ENCODE measurements at places on chromosomes 5 and 9. TPM values are rescaled to one million over a fixed set of nuclear protein-coding genes. Genes with fewer than 3 reads are reported as not detected.

Gene MYO10
- 88.0 TPM for total RNA-seq

GRCh38 chr9:132957805-132958204 lies 13.4 kb upstream of the TSC1 start:
- H3K27me3 ChIP-seq = peaks cover 23% of the 10 kb centered on the region
- no peaks in the 10 kb centered on the region for H3K36me3 ChIP-seq
- no peak overlapping the region for H3K4me3 ChIP-seq
- no peak overlapping the region for H3K27ac ChIP-seq

DNA sequence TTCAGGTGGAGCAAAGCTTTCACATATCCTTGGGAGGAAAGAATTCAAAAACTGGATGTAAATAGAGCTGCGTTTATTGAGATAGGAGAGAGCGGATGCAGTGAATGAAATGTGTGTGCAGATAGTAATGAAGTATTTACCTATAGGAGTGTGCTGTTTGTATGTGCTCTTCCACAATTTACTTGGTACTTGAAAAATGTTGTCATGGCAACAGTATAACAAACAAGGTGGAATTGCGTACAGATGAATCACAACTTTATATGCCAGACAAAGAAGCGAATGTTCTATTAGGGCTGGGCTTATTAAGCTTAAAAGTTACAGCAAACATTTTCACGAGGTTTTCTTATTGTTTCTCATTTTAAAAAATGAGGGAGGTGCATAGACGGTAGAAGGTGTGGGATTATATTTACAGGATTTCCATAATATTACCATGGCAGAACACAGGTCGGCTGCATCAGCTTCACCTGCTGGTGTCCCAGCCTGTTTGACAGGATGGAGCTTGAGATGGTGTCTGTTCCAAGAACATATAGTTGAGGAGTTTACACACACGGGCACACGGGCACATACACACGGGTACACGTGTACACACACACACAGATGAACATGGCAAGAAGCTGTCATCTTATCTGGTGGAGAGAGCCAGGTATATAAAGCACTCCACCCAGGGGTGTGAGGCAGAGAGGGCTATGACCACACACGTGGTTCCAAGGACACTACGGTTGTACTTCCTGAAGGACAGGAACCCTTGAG lies 155.7 kb downstream of the RMI1 start:
- DNase-seq = no peak
- no peak overlapping the region for H3K4me3 ChIP-seq
- no peaks in the 10 kb centered on the region for H3K36me3 ChIP-seq
- no peak overlapping the region for H3K27ac ChIP-seq

Gene CDKN2B-AS1
- total RNA-seq = not detected

Gene ST8SIA4
- 5.5 TPM for total RNA-seq

GRCh38 chr9:87572719-87573118 lies 75.1 kb downstream of the DAPK1 start:
- peak overlapping the region; percentile 96 for H3K27ac ChIP-seq
- no peaks in the 10 kb centered on the region for H3K27me3 ChIP-seq
- H3K4me1 ChIP-seq = peaks cover 77% of the 10 kb centered on the region
- H3K36me3 ChIP-seq = peaks cover 8% of the 10 kb centered on the region
- no peak for DNase-seq
- H3K4me3 ChIP-seq = no peak overlapping the region

DNA sequence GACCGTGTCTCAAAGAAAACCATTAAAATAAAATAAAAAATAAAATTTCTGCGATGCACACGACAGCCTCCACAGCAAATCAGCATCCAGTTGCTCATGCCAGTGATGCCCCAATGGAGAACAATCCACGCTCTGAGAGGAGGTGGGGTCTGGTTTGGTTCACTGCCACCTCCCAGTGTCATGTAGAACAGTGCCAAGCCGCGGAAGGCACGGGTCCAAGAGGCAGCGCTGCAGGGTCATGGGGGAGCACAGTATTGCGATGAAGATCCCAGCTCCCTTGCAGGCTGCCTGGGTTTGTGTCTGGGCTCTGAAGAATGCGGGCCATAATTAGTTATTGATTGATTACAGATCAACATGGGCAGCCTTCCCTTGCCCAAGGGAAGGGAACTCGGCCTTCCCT lies 6.1 kb upstream of the CACFD1 start:
- H3K4me3 ChIP-seq = no peak overlapping the region
- no peak overlapping the region for H3K27ac ChIP-seq
- H3K27me3 ChIP-seq = no peaks in the 10 kb centered on the region

GRCh38 chr5:166677891-166678290 lies 1613.6 kb upstream of the WWC1 start:
- H3K36me3 ChIP-seq = no peaks in the 10 kb centered on the region
- DNase-seq = no peak
- no peak overlapping the region for H3K27ac ChIP-seq
- H3K4me1 ChIP-seq = peaks cover 9% of the 10 kb centered on the region

Gene EIF4E1B
- not detected for total RNA-seq

DNA sequence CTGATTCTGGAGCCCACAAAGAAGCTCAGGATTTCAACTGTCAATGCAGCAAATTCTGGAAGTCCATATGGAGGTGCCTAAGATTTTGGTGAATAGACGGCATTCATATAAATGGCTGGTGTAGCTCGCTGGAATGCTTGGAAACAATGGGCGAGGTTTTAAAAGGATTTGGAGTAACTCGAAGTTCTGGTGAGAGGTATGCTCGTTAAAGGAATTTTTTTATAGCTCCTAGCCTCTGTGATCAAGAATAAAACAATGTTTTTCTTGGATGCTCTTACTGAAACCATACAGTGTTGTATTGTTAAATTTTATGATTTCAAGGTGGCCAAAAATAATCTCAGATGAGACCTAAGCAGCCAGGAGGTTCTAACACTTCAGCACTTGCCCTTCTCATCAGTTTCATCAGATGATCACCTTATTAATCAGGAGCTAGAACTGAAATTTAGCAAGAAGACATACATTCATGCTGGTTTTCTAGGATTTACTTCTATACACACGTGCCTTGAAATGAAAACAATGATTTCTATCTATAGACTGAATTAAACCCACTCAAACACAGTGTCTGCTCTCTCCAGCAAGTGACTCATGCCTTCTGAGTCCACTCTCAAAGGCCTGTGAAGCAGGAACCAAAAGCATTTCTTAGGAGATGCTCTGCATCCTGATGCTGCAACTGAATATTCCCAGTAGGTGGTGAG lies 79.2 kb downstream of the OTULIN start:
- H3K27me3 ChIP-seq = no peaks in the 10 kb centered on the region
- H3K36me3 ChIP-seq = peaks cover 12% of the 10 kb centered on the region
- H3K4me1 ChIP-seq = peaks cover 4% of the 10 kb centered on the region
- DNase-seq = no peak
- H3K27ac ChIP-seq = no peak overlapping the region
- no peak overlapping the region for H3K4me3 ChIP-seq

DNA sequence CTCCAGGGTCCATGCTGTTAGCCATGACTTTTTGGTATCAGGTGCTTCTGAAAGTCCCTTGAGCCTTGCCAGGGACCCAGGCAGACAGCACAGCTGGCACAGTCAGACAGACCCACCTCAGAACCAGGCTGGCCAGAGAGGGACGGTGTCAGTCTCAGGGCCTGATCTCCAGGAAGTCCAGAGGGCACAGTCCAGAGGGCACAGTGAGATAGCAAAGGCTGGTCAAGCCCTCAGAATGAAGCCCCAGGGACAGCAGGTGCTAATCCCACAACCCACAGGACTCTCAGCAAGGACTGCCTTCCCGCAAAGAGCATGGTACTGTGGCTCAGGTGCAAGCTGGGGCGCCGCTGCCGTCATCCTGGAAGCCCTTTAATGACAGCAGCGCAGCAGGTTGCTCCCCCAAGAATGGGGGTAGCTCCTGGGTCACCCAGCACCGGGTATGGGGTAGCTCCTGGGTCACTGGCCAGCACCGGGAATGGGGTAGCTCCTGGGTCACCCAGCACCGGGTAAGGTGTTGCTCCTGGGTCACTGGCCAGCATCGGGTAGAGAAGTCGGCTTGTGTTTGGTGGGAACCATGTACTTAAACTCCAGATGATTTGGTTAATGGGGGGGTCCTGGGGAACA lies 105.6 kb upstream of the PHYKPL start:
- no peak overlapping the region for H3K27ac ChIP-seq
- DNase-seq = no peak
- H3K4me3 ChIP-seq = no peak overlapping the region
- no peaks in the 10 kb centered on the region for H3K36me3 ChIP-seq
- peaks cover 11% of the 10 kb centered on the region for H3K27me3 ChIP-seq

DNA sequence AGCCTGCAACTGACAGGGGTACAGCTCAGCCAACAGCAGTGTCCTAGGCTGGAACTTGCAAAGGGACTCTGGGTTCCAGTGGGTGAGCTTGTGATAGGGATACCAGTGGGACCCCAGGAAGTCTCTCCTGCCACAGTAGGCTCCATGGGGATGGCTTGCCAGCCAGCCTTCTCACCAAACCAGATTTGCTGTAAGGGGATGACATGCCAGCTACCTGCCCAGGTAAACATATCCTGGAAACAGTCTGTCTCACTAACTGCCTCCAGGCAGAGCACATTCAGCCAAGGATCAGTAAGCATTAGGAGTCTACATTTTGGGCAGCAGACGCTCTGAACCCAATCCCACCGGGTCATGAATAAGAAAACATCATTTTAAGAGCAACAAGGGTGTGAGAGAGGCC lies 49.9 kb downstream of the SIL1 start:
- H3K36me3 ChIP-seq = no peaks in the 10 kb centered on the region
- H3K4me3 ChIP-seq = no peak overlapping the region
- DNase-seq = no peak
- H3K27ac ChIP-seq = no peak overlapping the region
- H3K27me3 ChIP-seq = no peaks in the 10 kb centered on the region
- peaks cover 5% of the 10 kb centered on the region for H3K4me1 ChIP-seq

Data from progenitor cell of endocrine pancreas (in vitro differentiated cells).